Heart left ventricle (tissue), 16 donors: ENCODE measurements at places on chromosomes 4 and X. TPM values are rescaled to one million over a fixed set of nuclear protein-coding genes. Genes with fewer than 3 reads are reported as not detected.

SSX3 gene
- polyA plus RNA-seq, result not detected

HCCS gene
- polyA plus RNA-seq, result 73.8 TPM

ING2 gene
- 2.9 TPM for polyA plus RNA-seq

DNA sequence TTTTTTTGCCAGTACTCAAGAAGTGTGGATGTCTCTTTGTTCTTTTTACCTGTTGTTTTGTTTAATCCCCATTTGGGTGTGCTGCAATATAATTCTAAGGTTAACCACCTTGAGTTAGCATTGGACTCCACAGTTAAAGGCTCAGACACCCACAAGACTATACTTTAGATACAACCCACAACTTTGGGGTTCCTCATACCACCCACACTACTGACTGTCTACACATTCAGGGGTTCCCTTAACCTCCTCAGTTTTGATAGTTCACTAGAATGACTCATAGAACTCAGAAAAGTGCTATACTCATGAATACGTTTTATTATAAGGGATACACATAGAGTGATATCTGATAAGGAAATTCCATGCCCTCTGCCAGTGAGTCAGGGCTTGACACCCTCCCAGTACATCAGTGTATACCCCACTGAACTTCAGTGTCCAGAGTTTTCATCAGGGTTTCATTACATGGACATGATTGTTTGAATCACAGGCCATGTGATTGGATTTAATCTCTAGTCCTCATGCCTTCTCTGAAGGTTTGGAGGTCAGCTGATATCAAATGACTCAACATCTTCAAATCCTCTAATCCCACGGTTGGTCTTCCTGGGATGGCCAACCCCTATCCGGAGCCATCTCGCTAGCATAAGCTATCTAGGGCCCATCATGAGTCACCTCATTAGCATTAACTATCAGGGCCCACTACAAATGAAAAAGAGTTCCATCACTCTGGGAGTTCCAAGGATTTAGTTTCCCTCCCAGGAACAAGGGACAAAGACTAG, 357.7 kb upstream of the EMCN start:
- no peaks in the 10 kb centered on the region for H3K27me3 ChIP-seq
- no peak overlapping the region for H3K27ac ChIP-seq
- H3K36me3 ChIP-seq, result no peaks in the 10 kb centered on the region
- H3K4me1 ChIP-seq, result no peaks in the 10 kb centered on the region
- H3K4me3 ChIP-seq, result no peak overlapping the region
- no peak for DNase-seq

DNA sequence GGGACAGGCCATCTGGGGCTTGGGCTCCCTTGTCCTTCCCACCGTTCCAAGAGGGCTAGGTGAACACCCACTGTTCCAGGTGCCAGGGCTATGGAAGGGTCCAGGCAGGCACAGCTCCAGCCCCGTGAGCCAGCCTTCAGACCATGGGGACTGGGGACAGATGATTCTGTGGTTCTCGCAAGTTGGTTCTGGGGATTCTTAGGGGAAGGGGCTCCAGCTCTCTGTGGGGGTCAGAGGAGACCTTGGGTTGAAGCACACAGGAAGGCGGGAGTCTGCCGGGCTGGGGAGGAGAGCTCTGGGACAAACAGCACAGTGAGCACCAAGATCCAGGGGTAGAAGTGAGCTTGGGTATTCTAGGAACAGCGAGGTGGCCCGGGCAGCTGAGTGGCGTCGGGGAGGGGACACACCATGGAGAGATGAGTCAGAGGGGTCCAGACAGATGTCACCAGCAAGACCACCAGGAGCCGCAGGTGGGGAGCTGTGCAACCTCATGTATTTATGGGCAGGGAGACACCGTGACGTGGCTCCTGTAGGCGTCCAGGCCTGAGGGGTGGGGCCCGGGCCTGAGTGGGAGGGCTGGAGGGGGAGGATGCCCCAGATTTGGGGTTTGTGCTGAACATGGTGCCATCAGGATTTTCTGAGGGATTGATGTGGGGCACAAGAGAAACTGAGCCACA, 48.8 kb upstream of the HMX1 start:
- peak; percentile 13 for DNase-seq
- no peaks in the 10 kb centered on the region for H3K36me3 ChIP-seq
- H3K27me3 ChIP-seq, result peaks cover 11% of the 10 kb centered on the region
- H3K4me3 ChIP-seq, result no peak overlapping the region
- H3K27ac ChIP-seq, result no peak overlapping the region

DNA sequence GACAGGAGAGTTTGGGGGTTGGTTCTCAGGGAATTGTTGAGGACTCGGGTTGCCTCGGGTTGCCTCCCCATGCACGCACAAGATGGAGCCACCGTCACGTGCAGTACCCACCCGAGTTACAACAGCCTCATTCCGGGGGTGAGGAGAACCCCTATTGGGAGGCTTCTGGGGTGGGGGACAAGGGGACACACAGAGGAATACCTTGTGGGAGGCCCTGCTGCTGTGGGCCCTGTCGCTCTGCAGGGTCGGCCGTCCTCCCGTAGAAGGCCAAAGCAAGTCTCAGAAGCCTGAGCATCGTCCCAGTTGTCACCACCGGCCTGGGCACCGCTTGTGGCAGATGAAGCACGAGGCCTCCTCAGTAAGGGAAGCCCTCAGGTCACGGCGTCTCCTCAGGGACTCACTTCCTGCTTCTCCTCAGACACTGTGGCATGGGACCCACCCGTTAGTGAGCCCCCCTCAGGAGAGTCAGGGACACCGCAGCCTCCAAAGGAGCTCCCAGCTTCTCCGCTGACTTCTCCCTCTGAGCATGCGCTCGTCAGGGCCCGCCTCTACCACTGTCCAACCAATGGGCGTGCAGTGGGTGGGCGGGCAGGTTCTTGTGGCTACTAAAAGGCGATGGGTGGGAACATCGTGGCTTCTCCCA, at the start of gene CT55:
Gene CT55 (minus strand): TSS at position 522 of the 643 bp plus-strand sequence. CDS start 227 bp downstream, at position 295.
- no peaks in the 10 kb centered on the region for H3K27me3 ChIP-seq
- no peak within 1 kb of the TSS for H3K4me3 ChIP-seq
- H3K4me1 ChIP-seq, result no peaks in the 10 kb centered on the region
- H3K36me3 ChIP-seq, result no peaks in the 10 kb centered on the region
- no peak within 1 kb of the TSS for H3K27ac ChIP-seq
- DNase-seq, result no peak

- no peaks in the 10 kb centered on the region for H3K4me1 ChIP-seq
- H3K4me3 ChIP-seq, result no peak overlapping the region
- no peaks in the 10 kb centered on the region for H3K36me3 ChIP-seq
- H3K27ac ChIP-seq, result no peak overlapping the region
- DNase-seq, result no peak
These were observed 566.3 kb downstream of the IL15 start for GRCh38 chr4:142202404-142203332.

GRCh38 chr4:30847167-30847566, 127.0 kb downstream of the PCDH7 start:
- peaks cover 6% of the 10 kb centered on the region for H3K4me1 ChIP-seq
- no peaks in the 10 kb centered on the region for H3K36me3 ChIP-seq
- no peaks in the 10 kb centered on the region for H3K27me3 ChIP-seq
- no peak overlapping the region for H3K4me3 ChIP-seq
- DNase-seq, result no peak

DNA sequence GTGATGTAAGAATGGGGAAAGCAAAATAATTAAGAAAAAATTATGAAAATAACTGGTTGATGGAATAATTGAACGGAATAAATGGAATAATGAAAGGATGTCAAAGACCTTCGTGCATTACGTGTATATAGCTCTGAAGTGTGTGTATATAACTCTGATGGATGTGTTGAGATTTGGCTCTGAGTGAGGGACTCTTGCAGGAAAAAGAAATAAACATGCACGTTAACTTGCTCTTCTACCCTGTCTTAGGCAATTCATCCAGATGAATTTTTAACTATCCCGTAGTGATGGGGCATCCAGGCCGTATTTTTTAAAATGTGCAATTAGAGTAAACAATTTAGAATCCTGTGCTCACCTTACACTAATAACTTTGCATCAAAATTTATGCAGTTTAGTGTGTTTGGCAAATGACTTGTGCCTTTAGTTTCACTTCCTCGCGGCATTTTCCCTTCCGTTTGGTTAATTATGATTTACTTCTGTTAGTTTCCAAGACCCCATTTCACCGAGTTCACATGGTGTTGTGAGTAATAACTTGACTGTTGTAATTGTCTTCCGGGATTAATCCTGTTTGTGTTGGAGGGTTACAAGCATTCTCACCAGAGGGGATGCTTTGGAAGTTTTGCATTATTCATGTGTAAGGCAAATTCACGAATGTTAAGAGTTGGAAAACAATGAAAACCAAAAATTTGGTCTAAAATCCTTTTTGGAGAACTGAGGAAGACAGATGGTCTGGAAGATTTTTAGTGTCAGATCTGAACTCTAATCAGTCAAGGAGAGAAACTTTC, 256.5 kb upstream of the FAT1 start:
- H3K27ac ChIP-seq, result no peak overlapping the region
- no peaks in the 10 kb centered on the region for H3K4me1 ChIP-seq
- no peaks in the 10 kb centered on the region for H3K36me3 ChIP-seq
- no peaks in the 10 kb centered on the region for H3K27me3 ChIP-seq

GRCh38 chr4:41364876-41365275, 108.1 kb downstream of the UCHL1 start:
- H3K27ac ChIP-seq, result peak overlapping the region; percentile 96
- no peaks in the 10 kb centered on the region for H3K27me3 ChIP-seq

DNA sequence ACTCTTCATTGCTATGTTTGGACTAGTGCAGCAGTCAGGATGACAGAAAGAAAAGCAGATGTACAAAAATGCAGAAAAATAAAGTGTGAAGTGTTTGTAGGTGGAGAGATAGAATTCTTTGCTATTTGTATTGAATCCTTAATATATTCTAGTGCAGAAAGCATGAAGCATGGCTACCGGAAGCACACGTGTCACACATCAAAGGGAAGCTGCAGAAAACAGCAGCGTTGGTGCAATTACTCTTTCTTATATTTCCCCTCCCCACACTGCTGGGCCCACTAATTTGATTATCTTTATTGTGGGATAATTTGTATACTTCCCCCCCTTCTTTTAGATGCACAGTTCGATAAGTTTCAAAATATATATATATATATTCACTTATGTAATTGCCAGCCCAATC, 35.9 kb upstream of the TAPT1 start:
- H3K4me3 ChIP-seq, result no peak overlapping the region
- no peaks in the 10 kb centered on the region for H3K36me3 ChIP-seq
- no peak for DNase-seq
